GM23248 (cell line): ENCODE measurements at places on chromosomes 5 and 9. TPM values are rescaled to one million over a fixed set of nuclear protein-coding genes. Genes with fewer than 3 reads are reported as not detected.

Gene AK3
- 58.4 and 62.8 TPM in 2 replicates for total RNA-seq

GRCh38 chr9:70868661-70869652 is 252.5 kb downstream of the TRPM3 start:
- DNase-seq, result no peak

GRCh38 chr5:14882658-14883580 is 11.3 kb upstream of the ANKH start:
- DNase-seq, result no peak

- DNase-seq, result no peak
Measured at GRCh38 chr5:107211630-107212029, 459.1 kb downstream of the EFNA5 start.

DNA sequence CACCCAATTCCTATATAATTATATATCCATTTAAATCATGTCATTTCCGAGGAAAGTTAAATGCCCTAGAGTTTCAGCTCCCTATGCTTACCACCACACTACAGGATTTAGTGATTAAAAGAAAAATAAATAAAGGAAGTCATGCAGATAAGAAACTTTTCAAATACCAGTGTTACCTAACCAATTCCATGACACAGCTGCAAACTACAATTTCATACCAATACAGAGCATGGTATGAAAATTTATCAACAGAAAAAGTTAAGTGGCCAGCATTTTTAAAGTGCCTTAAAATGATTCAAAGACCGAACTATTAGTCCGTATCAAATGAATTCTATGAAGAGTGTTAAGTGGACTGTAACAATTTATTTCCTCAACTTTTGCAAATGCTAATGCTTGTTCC is 35.9 kb downstream of the CEP120 start:
- no peak for DNase-seq

GRCh38 chr9:106110483-106110882 is 416.1 kb downstream of the TMEM38B start:
- no peak for DNase-seq

DNA sequence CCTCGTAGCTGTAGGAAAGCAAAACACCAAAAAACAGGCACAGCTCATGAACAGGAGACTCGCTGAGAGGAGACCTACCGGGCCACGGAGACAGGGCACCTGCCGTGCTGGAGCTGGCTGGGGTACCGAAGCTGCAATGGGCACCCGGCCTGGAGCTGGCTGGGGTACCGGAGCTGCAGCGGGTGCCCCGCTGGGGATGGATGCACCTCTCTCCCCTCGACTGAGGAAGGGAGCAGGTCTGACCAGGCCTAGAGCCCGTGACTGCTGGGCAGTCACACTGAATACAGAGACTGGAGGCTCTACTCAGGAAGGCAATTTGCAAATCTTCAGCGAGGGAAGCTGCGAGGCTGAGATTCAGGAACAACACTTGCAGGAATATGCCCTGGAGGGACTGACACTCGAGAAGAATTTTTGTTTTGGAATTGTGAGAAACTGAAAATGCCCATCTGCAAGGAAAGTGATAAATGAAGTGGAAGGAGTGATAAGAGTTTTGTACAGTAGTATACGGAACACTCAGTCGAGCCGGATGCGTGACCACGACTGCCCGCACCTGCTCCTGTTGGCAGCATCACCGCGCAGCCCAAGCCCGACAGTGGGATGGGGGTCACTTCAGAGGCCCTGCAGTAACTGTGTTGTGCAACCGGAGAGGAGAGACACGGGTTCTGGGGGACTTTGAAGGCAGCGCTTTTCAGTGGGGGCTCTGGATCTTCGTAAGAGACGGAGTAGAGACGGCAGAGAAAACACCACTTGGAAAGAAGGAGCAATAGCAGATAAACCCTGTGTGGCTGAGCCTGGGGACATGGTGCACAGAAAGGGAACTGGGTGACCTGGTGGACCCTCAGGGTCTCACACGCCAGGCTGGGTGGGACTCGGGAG is 27.9 kb upstream of the LPCAT1 start:
- no peak for DNase-seq
